AG09319 (cell line): ENCODE measurements at places on chromosomes 3 and 15.

DNA sequence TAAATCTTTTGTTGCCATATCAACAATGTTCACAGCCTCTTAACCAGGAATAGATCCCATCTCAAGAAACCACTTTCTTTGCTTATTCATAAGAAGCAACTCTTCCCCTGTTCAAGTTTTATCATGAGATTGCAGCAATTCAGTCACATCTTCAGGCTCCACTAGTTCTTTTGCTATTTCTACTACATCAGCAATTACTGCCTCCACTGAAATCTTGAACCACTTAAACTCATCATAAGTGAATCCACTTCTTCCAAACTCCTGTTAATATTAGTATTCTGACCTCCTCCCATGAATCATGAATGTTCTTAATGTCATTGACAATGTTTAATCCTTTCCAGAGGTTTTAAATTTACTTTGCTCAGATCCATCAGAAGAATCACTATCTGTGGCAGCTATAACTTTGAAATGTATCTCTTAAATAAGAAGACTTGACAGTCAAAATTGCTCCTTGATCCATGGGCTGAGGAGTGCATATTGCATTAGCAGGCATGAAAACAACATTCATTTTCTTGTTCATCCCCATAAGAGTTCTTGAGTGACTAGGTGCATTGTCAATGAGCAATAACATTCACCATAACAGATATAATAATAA, 205.9 kb downstream of the DTWD1 start:
- no peak for DNase-seq

- no peak for DNase-seq
Observed at GRCh38 chr15:57533448-57533799, 58.3 kb upstream of the MYZAP start.

DNA sequence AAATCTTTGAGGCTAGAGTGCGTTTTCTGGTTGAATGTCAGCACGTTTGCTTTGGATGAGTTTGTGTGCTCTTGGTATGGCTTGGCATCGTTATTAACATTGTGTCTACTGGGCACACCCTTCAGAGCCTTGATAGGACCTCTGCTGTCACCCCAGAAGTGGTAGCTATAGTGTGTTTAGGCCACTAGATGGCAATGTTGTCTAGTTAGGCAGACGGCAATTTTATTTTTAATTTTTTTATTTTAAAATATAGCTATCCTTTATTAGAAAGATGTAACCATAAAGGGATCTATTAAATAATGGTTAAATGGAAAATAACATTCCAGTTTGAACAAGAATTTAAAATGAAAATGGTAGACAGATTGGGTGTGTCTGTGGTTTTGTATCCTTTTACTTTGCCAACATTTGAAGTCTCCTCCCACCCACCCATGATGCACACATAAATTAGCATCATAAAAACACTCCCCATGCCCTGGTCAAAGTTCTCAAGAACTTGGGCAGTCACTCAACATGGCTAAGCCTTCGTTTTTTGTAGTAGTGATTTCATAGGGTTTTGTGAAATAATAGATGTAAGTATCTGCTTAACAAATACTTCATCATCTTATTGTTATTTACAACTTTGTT, 200.7 kb downstream of the KCNH8 start:
- no peak for DNase-seq

GRCh38 chr3:25478964-25479726, 51.1 kb downstream of the RARB start:
- DNase-seq = no peak

- DNase-seq = no peak
Observed at GRCh38 chr3:172268868-172269267, 179.4 kb downstream of the GHSR start.

DNA sequence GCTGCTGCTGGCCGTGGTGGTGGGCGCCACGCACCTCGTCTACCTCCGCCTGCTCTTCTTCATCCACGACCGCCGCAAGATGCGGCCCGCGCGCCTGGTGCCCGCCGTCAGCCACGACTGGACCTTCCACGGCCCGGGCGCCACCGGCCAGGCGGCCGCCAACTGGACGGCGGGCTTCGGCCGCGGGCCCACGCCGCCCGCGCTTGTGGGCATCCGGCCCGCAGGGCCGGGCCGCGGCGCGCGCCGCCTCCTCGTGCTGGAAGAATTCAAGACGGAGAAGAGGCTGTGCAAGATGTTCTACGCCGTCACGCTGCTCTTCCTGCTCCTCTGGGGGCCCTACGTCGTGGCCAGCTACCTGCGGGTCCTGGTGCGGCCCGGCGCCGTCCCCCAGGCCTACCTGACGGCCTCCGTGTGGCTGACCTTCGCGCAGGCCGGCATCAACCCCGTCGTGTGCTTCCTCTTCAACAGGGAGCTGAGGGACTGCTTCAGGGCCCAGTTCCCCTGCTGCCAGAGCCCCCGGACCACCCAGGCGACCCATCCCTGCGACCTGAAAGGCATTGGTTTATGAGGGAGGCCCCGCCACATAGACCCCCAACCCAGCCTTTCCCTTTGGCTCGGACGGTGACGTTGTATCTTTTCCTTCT, 1.1 kb downstream of the GPR27 start:
- DNase-seq = no peak

DNA sequence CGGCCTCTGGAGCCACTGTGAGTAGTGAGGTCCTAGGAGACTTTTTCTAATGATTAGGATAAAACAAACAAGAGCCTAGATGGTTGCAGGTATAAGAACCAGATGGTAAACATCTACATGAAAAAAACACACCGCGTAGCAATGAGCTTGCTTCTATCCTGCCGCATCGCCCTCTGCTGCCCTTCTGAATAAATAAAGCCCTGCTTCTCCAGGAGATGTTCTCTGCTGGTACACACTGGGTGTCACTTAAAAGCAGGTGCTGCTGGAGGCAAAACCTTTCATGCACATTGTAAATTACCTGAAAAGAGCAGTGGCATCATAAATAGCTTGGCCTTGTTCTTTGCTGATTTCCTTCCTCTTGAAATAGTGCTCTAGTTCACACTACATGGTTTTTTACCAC, 164.4 kb upstream of the TOPAZ1 start:
- no peak for DNase-seq
